Kidney capillary endothelial cell (primary cell): ENCODE measurements at places on chromosomes 7 and 10.
A peak's percentile ranks its signal among the peaks of the same experiment; 100 is the strongest.

DNA sequence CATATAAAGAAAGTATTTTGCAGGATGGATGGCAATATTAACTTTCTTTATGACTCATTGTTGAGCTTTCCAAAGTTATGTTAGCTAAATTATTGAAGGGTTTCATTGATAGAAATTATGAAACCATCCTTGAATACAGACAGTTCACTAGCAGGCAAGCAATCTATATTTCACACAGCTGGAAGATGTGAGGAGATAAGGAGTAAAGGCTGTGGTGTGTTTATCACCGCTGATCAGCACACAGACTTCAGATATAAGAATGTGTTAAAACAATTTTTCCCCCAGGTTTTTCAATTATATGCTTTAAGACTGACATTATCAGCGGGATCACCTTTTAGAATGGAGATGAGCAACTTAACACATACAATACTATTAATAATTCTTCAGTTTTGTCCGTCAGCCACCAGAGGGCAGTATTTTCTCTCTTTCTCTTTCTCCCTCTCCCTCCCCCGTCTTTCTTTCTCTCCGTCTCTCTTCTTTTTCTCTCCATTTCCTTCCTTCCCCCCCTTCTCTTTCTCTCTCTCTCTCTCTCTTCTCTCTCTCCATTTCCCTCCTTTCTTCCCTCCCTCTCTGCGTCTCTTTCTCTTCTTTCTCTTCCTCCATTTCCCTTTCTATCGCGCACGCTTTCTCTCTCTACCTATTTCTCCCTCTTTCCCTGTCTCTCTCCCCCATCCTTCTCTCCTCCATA lies 62.9 kb upstream of the FAM171A1 start:
- DNase-seq: peak; percentile 68

DNA sequence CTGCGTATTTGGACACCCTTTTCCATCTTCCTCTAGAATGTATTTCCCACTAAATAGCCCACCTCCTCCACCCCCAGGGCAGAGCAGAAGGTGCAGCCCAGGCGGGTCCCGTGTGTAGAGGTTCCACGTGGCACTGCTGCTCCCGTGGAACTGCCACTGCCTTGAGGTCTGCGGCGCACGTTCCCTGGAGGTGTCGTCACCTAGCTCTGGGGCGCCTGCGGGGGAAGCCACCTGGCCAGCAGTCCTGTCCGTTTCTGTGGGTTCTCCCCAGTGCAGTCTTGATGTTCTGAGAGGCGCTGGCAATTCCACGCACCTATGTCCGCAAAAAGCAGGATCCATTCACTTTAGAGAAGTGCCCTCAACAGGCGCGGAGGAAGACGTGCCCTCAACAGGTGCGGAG lies 21.9 kb downstream of the BNIP3 start:
- no peak for DNase-seq

- DNase-seq: no peak
These were observed 50.5 kb upstream of the ZNF438 start for GRCh38 chr10:31081937-31082840.

GRCh38 chr7:121083138-121083789 lies 94.8 kb downstream of the CPED1 start:
- DNase-seq: peak; percentile 78

DNA sequence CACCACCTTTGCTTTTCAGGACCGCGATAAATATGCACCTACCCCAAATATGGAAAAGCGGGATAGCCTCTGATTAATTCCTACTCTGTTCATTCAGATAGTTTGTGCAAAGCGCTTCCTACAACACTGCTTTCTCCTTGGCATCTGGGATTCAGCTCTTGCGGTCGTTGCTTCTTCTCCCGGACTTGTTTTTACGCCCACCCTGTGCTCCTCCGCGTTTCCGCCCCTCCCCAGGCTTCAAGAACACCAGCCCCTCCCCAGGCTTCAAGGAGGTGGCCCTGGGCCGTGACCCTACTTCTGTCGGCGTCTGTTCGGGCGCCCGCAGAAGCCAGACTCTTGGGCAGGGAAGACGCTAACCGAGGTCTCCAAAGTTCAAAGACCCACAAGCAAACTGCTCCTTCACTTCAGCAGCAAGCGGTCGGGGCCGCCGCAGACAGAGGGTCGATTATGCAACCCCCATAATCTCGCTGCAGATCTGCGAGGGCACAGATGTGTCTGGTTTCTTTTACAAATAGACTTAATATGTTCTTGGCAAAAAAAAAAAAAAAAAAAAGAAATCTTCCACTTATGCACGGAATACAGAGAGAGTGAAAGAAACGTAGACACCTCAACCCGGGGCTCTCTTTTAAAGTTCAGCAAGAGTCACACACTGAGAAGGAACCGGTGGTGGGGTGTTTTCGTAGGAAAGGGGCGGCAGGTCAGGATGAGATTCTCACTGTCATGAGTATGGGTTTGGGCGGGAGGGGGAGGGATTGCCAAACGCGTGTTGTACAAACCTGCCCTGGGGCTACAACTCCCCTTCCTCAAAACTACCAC lies 1.9 kb downstream of the DLX5 start:
- DNase-seq: no peak

DNA sequence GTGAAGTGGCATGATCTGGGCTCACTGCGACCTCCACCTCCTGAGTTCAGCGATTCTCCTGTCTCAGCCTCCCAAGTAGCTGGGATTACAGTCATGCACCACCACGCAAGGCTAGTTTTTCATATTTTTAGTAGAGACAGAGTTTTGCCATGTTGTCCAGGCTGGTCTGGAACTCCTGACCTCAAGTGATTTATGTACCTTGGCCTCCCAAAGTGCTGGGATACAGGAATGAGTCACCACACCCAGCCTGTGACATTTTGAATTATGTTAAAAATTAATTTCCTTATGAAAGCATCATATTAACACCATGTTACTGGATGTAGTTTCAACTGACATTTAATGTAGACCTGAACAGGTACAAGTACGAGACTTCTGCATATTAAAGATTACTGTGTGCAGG lies 24.3 kb downstream of the ABCB4 start:
- no peak for DNase-seq

- no peak for DNase-seq
These were observed 100.1 kb upstream of the PTN start for GRCh38 chr7:137443616-137444015.

GRCh38 chr7:116177009-116177408 lies 33.3 kb upstream of the TES start:
- DNase-seq: no peak

- peak; percentile 56 for DNase-seq
These were observed 46.6 kb downstream of the CCSER2 start for GRCh38 chr10:84375011-84375410.

GRCh38 chr10:93435621-93436397 lies 46.3 kb downstream of the MYOF start:
- DNase-seq: no peak
